MM.1S (cell line): ENCODE measurements at places on chromosomes 2 and 18.

- H3K36me3 ChIP-seq, result no peaks in the 10 kb centered on the region
- H3K27me3 ChIP-seq, result no peaks in the 10 kb centered on the region
- H3K4me3 ChIP-seq, result no peak overlapping the region
- DNase-seq, result no peak
- no peaks in the 10 kb centered on the region for H3K4me1 ChIP-seq
- no peak overlapping the region for H3K27ac ChIP-seq
Observed at GRCh38 chr18:69628774-69629359, 228.2 kb downstream of the DOK6 start.

DNA sequence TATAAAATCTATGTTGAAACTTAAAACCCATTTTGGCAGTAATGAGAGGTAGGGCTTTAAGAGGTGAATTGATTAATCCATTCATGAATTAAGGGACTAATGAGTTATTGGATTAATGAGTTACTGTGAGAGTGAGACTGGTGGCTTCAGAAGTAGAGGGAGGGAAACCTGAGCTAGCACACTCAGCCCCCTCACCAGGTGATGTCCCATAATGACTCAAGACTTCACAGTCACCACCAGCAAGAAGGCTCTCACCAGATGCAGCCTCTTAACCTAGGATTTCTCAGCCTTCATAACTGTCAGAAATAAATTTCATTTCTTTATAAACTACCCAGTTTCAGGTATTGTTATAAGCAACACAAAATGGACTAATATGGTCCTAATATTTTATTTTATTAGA is 621.7 kb upstream of the ACVR2A start:
- no peaks in the 10 kb centered on the region for H3K36me3 ChIP-seq
- no peaks in the 10 kb centered on the region for H3K4me1 ChIP-seq
- H3K27me3 ChIP-seq, result no peaks in the 10 kb centered on the region
- H3K27ac ChIP-seq, result no peak overlapping the region
- no peak for DNase-seq

- no peaks in the 10 kb centered on the region for H3K36me3 ChIP-seq
- no peaks in the 10 kb centered on the region for H3K4me1 ChIP-seq
- no peaks in the 10 kb centered on the region for H3K27me3 ChIP-seq
- H3K4me3 ChIP-seq, result no peak overlapping the region
- DNase-seq, result no peak
Observed at GRCh38 chr2:19988600-19988999, 1.3 kb downstream of the WDR35 start.

DNA sequence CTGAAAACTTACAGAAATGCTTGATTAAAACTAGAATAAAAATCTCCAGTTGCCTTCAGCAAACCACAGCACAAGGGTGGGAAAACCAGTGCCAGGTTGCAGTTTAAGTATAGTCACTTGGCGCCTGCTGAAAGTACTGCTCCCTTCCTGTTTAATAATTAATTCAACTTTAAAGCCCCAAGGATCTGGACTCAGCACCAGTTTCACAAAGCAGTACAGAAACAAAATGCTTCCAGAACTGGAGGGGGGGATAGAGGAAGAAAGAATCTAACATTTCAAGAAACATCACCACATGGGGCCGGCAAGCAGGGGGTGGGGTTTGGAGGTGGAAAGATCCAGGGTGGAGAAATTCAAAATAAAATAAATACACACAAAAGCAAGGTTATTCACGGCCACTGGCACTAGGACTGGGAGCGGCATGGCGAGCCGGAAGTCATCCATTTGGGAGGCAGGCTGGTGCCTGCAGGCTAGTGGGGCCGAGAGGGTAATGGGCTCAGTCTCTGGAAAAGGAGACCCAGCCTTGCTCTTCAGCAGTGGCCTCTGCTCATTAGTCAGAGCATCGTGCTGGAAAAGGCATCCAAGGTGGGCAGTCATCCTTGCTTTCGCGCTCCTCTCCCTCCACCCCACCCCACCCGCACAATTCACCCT is 85.8 kb downstream of the POU3F3 start:
- H3K27ac ChIP-seq, result no peak overlapping the region
- H3K4me1 ChIP-seq, result no peaks in the 10 kb centered on the region
- no peaks in the 10 kb centered on the region for H3K27me3 ChIP-seq
- no peak for DNase-seq

DNA sequence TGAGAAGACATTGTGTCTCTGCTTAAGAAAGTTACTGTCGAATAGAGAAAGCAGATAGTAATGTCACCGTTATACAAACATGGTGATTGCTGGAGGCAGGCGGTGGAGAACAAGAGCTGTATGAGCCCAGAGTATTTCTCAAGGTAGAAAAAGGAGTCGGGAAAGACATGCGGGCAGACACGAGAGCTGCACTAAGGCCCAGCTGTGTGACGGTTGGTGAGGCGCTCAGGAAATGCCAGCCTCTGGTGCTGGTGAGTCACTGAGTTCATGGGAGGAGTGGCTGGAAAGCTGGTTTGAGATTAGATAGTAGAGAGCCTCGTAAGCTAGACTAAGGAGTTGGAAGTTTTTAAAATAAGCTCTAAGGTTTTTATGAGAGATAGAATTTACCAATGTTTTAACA is 390.9 kb upstream of the TRIB2 start:
- no peaks in the 10 kb centered on the region for H3K27me3 ChIP-seq
- no peaks in the 10 kb centered on the region for H3K36me3 ChIP-seq
- H3K4me1 ChIP-seq, result no peaks in the 10 kb centered on the region
- H3K27ac ChIP-seq, result no peak overlapping the region
- no peak for DNase-seq
